Activated CD4-positive, alpha-beta T cell treated with anti-CD3 and anti-CD28 coated beads, Interleukin-2, amount 50 U/mL, for 24 hours (primary cell): ENCODE measurements at places on chromosomes 13 and 19.

DNA sequence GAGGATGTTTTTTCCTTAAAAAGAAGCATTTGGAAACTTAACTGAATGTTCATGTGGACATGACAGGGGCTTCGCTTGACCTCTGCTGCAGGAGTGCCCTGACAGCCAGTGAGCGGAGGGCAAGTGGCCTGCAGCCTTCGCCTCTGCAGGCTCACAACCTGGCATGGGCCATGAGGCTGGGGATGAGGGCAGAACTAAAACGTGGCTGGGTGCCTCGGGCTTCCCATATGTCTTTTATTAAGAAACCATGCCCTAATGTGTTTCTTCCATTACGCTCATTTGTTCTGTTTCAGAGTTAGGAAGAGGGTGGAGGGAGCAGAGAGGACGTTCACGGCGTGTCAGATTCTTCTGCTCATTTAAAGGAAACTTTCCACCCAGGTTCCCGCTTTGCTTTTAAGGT lies 2.9 kb downstream of the ARHGEF7 start:
- DNase-seq, result no peak

DNA sequence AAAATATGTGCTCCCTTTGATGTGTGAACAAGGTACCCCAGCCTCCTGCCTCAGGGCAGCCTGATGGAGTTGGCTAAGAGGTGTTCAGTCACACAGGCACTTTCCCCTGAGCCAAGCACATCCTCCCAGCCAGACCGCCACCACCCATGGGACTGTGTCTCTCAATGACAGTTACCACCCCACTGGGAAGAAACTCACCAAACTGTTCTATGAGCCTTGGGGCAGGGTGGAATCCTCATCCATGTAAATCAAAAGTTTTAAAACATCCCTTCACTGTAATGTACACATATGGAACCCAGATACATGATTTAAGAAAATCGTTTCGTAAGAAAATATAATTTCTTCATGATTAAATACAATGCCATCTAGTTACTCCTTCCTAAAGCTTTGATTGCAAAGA lies 138.4 kb upstream of the LSM14A start:
- no peak for DNase-seq

GRCh38 chr19:7540761-7541474 lies 5.4 kb downstream of the PNPLA6 start:
- no peak for DNase-seq

DNA sequence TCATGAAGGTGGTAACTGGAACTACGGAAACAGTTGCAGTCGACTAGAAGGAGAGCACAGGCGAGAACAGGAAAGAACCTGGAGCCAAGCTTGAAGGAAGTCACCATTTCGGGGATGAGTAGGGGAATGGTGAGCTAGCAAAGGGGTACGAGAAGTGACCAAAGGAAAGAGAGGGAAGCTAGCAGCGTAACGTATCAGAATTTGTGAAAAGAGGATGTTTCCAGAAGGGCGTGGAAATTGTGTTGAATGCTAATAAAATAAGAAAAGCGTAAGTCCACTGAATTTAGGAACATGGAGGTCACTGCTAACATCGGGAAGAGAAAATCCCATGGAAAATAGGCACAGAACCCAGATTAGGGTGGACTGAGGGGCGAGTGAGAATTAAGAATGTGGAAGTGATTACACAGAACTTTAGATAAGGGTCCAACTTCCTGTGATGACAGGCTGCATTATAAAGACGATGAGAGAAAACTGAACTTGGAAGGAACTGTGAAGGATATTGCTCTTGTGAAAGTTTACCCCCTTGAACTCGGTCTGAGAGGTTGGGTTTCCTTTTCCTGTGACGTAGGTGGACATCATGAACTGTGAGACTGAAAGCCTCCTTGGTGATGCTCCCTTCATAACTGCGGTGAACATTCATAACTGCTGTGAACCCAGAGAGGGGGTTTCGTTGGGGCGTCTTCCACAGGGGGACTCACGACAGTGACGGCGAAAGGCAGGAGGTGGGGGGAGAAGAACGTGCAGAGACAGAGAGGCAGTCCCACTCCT lies 2.0 kb upstream of the FFAR2 start:
- DNase-seq, result no peak

GRCh38 chr19:18424122-18424889 lies 5.1 kb downstream of the SSBP4 start:
- no peak for DNase-seq

DNA sequence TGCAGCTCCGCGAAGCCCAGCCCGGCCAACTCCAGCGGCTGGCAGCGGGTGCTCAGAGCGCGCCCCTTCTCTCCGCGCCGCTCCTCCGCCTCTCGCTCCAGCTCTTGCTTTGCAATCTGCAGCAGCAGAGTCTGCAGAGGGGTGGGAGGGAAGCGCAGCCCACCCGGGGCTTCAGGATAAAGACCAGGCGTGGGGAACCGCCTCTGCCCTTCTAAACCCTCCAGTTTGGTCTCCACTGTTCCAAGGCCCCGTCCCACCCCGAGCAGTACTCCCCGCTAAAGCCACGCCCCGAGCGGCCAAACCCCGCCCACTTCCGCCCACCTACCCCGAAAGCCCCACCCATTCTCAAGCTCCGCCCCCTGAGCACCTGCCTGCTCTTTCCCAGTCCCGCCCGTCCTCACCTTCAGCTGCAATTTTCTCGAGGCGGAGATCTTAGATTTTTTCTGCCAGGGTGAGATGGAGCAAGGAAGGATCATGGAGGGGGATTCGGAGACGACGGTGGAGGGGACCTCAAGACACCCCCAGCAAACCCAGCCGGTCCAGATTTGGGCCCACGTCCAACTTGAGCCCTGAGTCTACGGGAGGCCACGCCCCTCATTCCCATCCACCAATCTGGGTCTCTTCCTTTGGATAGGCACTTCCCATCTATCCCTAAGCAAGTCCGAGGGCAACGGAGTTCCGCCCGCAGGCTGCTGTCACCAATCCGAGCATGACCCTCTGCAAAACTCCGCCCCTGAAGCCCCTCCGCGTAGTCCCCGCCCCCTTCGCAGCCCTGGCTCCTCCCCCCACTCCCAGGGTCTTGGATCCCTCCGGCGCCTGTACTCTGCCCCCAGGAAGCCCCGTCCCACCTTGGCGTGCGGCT lies 1.1 kb downstream of the TNNI3 start:
- no peak for DNase-seq

DNA sequence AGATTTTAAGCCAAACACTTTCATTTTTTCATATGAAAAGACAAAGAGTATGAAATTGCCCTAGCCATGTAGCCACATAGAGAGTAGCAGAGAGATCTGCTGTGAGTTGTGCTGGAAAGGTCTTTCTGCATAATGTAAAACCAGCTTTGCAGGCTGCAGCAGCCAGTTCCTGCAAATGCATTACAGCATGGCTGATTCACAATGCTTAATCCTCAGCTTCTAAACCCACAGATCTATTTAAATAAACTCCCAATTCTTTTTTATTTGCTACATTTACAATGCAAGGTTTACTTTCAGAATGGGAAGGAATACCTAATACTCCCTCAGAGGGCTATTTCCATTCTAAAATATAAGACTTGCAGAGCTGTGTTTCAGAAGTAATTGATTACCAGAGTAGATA lies 185.6 kb upstream of the STARD13 start:
- DNase-seq, result no peak

DNA sequence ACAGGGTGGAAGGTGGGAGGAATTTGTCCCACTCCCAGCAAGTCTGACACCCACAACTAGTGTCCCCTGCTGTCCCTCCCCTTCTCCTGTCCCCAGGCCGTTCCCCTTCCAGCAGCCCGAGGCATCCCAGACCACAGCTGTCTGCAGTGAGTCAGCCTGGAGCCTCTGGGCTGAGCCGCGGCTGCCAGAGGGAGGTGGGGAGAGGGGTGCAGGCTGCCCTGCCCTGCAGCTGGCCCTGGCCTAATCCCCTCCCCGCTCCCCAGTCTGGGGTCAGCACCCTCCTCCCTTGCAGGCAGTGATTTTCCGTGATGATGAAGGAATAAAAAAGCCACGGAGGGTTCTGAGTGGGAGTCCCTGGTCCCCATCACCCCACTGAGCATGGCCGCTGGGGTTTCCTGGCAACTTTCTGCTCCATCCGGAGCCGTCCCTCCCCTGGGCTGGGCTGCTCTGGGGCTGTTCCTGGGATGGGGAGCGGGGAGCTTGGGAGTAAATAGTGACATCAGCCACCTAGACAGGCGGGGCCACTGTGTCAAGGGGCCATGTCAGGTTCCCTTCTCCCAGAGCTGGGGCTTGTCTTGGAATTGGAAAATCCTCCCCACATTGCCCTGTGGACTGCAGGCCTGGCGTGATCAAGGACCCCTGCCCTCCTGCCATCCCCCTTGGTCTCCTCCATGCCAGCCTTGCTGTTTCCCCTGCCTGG lies 16.8 kb downstream of the SPC24 start:
- no peak for DNase-seq

GRCh38 chr13:106683179-106683578 lies 115.2 kb upstream of the ARGLU1 start:
- no peak for DNase-seq

- no peak for DNase-seq
These were observed 25.1 kb upstream of the ZNF850 start for GRCh38 chr19:36797786-36798108.

DNA sequence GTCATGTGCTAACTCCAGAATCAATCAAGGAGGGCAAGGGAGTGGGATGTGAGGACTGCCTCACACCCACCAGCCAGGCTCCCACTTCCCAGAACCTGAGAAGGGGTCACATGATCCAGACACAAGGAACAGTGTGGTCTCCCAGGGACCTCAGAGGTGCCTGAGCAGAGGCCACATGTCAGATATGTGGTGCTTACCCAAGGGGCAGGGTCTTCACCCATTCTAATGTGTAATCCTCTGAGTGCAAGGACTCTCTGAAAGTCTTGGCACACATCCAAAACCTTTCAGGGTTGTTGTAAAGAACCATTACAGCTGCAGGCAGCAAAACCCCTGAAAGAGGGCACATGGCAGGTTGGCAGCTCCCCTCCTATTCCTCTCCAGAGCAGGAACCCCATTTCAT lies 656.6 kb downstream of the UQCRFS1 start:
- DNase-seq, result no peak
